ENCODE measurements at places on chromosomes 6 and 20.

DNA sequence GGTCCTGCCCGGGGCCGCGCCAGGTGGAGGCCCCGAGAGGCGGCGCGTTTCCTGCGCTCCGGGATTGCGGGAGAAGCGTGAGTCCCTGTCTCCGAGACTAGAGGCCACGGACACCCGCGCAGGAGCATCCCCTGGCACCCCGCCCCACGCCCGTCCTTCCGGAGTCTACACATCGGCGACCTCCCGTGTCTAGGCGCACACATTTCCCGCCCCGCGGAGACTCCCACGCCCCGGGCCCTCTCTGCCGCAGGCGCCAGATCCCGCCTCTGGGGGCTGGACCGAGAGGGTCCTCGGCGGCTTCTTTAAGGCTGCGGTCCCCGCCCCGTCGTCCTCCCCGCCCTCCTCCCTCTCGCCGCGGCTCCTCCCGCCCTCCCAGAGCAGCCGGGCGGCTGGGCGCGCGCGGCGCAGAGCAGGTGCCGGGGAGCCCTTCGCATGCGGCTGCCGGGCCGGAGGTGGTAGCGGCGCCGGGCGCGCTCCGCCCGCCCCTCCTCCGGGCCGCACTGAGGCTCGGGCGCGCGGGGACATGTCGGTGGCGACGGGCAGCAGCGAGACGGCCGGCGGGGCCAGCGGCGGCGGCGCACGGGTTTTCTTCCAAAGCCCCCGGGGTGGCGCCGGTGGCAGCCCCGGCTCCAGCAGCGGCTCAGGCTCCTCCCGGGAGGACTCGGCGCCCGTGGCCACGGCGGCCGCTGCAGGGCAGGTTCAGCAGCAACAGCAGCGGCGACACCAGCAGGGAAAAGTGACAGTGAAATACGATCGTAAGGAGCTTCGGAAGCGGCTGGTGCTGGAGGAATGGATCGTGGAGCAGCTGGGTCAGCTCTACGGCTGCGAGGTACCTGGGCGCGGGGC is at the start of gene PPP1R14C:
Gene PPP1R14C (plus strand): TSS at position 375 of the 846 bp plus-strand sequence. CDS start 149 bp downstream, at position 524.
- no peak for DNase-seq

GRCh38 chr6:44062105-44062770 is 65.0 kb downstream of the MRPL14 start:
- no peak for DNase-seq

DNA sequence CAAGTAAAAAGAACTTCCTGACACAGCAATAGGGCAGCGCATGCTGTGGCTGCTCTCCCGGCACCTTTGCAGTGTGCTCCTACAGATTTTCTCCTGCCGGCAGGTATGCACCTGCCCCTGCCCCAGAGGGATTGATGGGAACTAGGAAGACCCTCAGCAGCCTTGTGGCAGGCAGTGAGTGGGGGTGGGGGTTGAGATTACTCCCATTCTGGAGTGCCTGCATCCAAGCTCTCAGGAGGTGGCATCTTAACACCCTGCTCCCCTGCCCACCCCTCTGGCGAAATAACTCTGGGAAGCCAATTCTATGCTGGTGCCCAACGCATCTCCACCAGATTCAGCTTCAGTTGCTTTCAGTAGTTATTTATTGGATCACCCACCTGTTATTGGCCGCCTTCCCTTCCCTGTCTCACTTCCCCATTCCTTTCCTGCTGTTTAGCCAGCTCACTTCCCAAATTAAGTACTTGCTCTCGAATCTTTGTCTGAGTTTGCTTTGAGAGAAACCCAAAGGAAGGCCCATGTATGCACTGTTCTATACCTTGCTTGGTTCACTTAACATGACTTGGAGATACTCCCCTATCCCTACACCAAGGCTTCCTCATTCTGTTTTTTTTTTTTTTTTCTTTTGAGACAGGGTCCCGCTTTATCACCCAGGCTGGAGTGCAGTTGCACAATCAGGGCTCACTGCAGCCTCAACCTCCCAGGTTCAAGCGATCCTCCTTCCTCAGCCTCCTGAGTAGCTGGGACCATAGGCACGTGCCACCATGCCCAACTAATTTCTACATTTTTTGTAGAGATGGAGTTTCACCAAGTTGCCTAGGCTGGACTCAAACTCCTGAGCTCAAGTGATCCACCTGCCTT is 29.3 kb upstream of the SLC23A2 start:
- no peak for DNase-seq

- no peak for DNase-seq
Measured at GRCh38 chr20:10537850-10538480, 102.9 kb downstream of the SLX4IP start.

- no peak for DNase-seq
Measured at GRCh38 chr6:47181681-47182080, 128.0 kb downstream of the TNFRSF21 start.
